ENCODE measurements at places on chromosomes 1 and 21.

GRCh38 chr1:183472488-183473216 lies at the start of gene SMG7:
Gene SMG7 (plus strand): TSS chr1:183472499. CDS start chr1:183472621, 122 bp downstream.
- peak; percentile 61 for DNase-seq

GRCh38 chr21:34679051-34679450 lies 10.3 kb downstream of the CLIC6 start:
- DNase-seq: no peak

DNA sequence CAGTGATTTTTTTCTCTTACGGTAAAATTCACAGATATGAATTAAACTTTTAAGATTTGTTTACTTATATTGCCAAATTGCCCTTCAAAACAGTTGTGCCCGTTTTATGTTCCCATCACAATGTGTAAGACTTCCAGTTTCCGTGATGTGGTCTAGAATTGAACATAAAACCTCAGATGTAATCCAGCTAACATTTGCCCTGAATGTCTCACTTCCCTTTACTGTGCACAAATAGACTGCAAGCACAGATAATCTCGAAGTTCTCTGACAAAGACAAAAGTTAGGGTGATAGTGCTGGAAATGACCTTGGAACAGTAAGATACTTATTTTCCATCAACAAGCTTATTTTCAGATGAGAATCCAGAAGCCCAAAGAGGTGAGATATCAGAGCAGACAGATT lies 177.5 kb downstream of the ZZZ3 start:
- DNase-seq: no peak

- DNase-seq: no peak
These were observed 22.8 kb upstream of the BATF3 start for GRCh38 chr1:212722270-212722957.

GRCh38 chr1:200369706-200370105 lies 40.1 kb downstream of the ZNF281 start:
- no peak for DNase-seq
